Naive thymus-derived CD8-positive, alpha-beta T cell (primary cell): ENCODE measurements at places on chromosomes 1 and 21. TPM values are rescaled to one million over a fixed set of nuclear protein-coding genes. Genes with fewer than 3 reads are reported as not detected.
A peak's percentile ranks its signal among the peaks of the same experiment; 100 is the strongest.

DNA sequence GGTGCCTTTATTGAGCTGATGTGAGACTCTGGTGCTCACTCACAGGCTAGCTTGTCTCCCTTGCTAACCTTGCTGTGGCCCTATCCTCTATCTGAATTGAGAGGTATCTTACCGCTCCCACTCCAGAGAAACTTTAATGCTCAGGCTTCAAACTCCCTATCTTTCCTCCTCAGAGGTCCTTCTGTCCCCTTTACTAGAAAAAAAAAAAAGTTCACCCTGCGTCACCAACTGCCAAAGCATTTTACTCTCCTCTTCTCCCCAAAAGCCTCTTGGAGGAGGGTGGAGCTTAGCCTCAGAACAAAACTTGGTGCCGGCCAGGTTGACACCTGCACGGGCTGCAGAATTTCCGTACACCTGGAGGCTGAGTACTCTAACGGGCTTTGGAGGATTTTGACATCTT, 55.1 kb downstream of the ATP2B4 start:
- peaks cover 28% of the 10 kb centered on the region for H3K36me3 ChIP-seq
- peak overlapping the region; percentile 96 for H3K27ac ChIP-seq
- H3K27me3 ChIP-seq: no peaks in the 10 kb centered on the region
- DNase-seq: no peak
- no peak overlapping the region for H3K4me3 ChIP-seq
- H3K4me1 ChIP-seq: peaks cover 41% of the 10 kb centered on the region

DNA sequence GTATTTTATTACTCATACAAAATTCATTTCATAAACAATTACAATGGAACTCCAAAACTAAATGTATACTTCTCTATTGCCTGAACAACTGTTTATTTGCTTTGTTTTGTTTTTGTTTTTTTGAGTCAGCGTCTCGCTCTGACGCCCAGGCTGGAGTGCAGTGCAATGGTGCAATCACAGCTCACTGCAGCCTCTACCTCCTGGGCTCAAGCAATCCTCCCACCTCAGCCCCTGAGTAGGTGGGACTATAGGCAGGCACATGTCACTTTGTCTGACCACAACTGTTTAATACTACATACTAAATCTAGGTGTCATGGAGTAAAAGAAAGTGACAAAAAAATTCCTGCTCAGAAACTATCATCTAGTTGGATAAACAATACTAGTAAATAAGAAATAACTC, 49.3 kb downstream of the RAB3GAP2 start:
- no peaks in the 10 kb centered on the region for H3K36me3 ChIP-seq
- DNase-seq: no peak
- peaks cover 61% of the 10 kb centered on the region for H3K4me1 ChIP-seq
- H3K4me3 ChIP-seq: no peak overlapping the region
- H3K27me3 ChIP-seq: no peaks in the 10 kb centered on the region

DNA sequence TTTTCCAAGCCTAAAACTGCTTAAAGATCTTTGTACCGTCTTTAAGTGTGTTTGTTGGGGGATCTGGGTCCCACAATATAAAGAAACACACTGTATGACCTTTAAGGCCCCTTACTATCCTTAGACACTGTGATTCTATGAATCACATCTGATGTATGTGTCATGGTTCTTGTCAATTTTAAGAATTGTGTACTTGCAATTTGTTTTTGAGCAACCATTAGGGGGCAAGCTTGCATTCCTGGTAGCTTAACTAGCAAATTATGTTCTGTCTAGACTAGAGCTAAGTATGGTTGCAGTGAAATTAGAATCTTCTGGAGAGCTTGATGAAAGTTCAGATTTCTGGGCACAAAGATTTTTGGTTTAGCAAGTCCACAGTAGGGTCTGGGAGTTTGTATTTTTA, 219.5 kb downstream of the TPR start:
- DNase-seq: no peak
- no peaks in the 10 kb centered on the region for H3K4me1 ChIP-seq
- no peaks in the 10 kb centered on the region for H3K36me3 ChIP-seq
- H3K4me3 ChIP-seq: no peak overlapping the region
- peaks cover 4% of the 10 kb centered on the region for H3K27me3 ChIP-seq

GRCh38 chr1:145777357-145778145, 46.3 kb downstream of the RNF115 start:
- peaks cover 10% of the 10 kb centered on the region for H3K4me1 ChIP-seq
- no peak overlapping the region for H3K4me3 ChIP-seq
- DNase-seq: no peak
- H3K36me3 ChIP-seq: peaks cover 53% of the 10 kb centered on the region
- H3K27ac ChIP-seq: no peak overlapping the region

DNA sequence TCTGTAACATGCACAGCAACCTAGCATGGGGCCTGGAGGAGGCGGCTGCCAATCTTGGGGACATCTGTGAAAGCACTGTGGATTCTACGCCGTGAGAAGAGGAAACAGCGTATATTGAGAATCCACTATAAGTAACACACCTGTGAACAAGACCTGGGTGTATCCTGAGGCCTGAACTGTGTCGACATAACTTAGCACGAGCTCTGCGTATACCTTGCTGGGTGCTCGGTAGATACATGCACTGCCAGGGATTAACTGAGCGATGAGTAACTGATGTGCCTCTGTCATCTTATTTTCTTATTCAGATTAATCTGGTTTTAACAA, 58.6 kb downstream of the DDX20 start:
- no peaks in the 10 kb centered on the region for H3K4me1 ChIP-seq
- H3K36me3 ChIP-seq: no peaks in the 10 kb centered on the region
- no peak for DNase-seq
- H3K27me3 ChIP-seq: peaks cover 6% of the 10 kb centered on the region
- no peak overlapping the region for H3K27ac ChIP-seq

DNA sequence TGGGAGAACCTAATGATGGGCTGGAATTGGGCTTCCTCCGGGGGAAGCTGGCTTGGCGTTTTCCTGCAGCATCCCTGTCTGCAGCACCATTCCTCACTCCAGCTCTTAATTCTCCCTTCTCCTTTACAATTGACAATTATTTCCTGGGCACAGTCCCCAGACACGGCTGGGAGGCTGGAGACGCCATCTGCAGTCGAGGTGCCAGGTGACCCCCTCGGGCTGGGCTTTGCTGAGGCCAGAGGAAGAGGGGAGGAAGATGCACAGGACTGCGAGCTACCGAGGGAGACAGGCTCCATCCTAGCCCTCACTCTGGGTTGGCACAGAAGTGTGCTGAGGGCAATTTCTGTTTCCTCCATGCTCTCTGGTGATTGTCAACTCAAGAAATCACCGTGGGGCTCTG, 453.8 kb downstream of the PTPRU start:
- no peaks in the 10 kb centered on the region for H3K36me3 ChIP-seq
- peaks cover 56% of the 10 kb centered on the region for H3K27me3 ChIP-seq
- H3K4me1 ChIP-seq: no peaks in the 10 kb centered on the region
- no peak overlapping the region for H3K27ac ChIP-seq
- no peak for DNase-seq

Gene OR13G1
- not detected for total RNA-seq

Gene OTUD3
- total RNA-seq: 16.7 TPM

Gene DNAJC6
- 4.6 TPM for total RNA-seq
